ENCODE measurements at places on chromosomes 11 and 22. TPM values are rescaled to one million over a fixed set of nuclear protein-coding genes. Genes with fewer than 3 reads are reported as not detected.

DNA sequence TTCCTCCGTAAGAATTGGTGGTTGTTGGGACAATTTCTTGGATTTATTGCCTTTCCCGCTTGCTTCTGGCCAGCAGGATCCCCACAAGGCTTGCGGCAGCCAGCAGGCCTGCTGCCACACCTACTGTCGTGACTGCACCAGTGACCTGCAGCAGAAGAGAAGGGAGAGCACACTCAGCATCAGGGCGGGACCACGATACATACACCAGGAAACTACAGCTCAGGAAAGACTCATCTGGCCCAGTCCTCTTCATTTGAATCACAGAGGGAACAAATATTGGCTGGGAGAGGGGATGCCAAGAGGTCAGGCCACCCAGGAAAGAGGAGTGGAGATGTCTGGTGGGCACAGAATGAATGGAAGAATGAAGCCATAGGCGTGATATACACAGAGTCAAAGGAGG lies 10.3 kb downstream of the PLAAT2 start:
- no peak for DNase-seq

DNA sequence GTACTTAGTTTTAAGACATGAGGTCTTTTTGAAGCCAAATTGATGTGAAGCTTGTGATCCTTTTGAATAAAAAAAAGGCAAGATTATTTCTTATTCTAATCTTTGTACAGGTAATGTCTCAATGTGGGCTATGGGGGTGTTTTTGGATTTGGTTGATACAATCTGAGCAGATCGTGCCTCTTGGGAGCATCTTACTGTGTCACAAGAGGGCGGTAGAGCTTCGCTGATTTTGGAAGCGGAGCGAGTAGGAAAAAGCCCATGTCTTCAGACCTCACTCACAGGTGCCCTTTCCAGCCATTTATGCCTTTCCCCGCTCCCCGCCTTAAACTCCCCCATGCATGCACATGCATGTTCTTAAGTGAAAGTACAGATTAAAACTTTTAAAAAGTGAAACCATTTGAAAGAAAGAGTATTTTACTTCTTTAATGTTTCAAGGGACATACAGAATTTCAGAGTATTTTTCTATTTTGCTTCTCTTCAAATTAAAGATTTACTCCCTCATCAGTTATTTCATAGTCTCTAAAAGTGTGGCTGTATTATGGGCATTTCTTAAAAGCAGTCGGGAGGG lies 18.8 kb downstream of the DDX25 start:
- DNase-seq, result peak; percentile 50

- peak; percentile 70 for DNase-seq
These were observed 71.7 kb downstream of the IGLL5 start for GRCh38 chr22:22959147-22959827.

DNA sequence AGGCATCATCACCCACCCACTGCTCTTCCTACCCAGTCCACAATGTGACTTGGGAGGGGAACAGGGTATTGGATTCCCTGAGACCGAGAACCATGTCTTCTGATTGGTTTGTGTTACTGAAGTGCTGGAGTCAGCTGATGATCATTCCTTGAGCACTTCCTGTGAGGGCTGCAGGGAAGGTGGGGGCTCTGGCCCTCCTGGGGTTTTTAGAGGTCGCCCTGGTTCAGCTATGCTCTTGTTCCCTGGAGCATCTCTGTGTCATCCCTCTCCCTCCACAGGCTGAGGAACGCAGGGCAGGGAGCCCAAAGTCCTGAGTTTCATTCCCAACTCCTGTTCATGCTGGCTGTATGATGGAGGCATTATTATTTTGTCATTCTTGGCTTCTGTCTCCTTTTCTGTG lies 6.7 kb downstream of the ZC3H7B start:
- no peak for DNase-seq

DNA sequence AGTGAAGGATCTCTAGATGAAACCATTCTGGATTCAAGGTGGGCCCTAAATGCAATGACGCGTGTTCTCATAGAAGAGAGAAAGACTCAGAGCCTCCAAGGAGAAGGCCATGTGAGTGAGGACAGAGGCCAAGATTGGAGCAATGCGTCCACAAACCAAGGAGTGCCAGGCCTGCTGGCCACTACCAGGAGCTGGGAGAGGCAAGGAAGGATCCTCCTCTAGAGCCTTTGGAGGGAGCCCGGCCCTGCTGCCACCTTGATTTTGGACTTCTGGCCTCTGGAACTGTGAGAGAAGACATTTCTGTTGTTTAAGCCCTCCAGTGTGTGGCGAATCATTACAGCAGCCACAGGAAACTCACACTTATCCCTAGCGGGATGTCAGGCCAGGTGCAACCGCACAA lies 52.7 kb upstream of the SHANK2 start:
- DNase-seq, result no peak

- DNase-seq, result no peak
These were observed 53.8 kb downstream of the HIRA start for GRCh38 chr22:19377565-19378343.

GRCh38 chr11:92753161-92753560 lies 216.3 kb upstream of the MTNR1B start:
- DNase-seq, result no peak

- no peak for DNase-seq
These were observed 164.7 kb downstream of the MAML2 start for GRCh38 chr11:96178049-96178886.

DNA sequence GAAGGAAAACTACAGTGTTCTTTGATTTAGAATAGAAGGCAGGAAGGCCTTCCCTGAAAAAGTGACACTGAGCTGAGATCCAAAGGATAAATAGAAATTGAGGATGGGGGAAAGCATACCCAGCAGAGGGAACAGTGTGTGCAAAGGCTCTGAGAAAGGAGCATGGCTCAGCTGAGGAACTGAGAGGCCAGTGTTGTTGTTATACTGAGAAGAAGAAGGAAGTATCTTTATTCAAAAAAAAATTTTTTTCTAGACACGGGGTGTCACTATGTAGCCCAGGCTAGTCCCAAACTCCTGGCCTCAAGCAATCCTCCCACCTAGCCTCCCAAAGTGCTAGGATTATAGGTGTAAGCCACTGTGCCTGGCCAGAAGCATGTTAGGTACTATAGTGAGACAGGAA lies 3.5 kb upstream of the PIK3C2A start:
- DNase-seq, result no peak

GRCh38 chr11:47415949-47416472 lies 7.6 kb downstream of the SLC39A13 start:
- no peak for DNase-seq

LDHAL6A gene
- not detected for total RNA-seq

CALCB gene
- total RNA-seq, result 5.0 TPM

MMP13 gene
- total RNA-seq, result not detected

ESAM gene
- total RNA-seq, result 1.1 TPM

DEFB131B gene
- not detected for total RNA-seq

NXPE2 gene
- total RNA-seq, result not detected

APOA4 gene
- not detected for total RNA-seq

TIMP3 gene
- 0.14 TPM for total RNA-seq

TSPAN32 gene
- total RNA-seq, result 5.5 TPM

MIEF1 gene
- 65.0 TPM for total RNA-seq

NFRKB gene
- 33.1 TPM for total RNA-seq

Data from activated naive CD8-positive, alpha-beta T cell treated with anti-CD3 and anti-CD28 coated beads for 36 hours (primary cell).